ENCODE measurements at places on chromosomes 7 and 10.

DNA sequence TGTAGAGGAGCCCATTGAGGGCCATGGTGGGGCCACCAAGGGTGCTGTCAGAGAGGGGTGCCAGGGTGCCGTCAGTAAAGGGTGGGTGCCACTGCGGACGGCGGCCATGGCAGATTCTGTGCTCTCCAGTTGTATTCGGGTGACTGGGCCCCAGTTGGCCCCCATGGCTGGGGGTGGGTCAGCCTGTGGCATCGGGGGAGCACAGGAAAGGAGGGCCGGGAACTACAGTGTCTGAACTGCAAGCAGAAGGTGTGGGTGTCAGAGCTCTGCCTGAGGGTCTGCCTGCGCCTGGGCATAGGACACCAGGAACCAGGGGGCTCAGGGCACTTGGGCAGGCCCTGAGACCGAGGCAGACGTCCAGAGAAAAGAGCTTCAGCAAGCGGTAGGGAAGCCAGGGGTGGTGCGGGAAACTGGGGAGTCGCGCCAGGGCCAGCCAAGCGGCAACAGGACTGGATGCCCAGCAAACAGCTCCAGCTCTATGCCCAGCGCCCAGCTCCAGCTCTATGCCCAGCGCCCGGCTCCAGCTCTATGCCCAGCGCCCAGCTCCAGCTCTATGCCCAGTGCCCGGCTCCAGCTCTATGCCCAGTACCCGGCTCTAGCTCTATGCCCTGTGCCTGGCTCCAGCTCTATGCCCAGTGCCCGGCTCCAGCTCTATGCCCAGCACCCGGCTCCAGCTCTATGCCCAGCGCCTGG, 502.3 kb upstream of the FOXK1 start:
- no peak overlapping the region for H3K27ac ChIP-seq
- no peaks in the 10 kb centered on the region for H3K4me1 ChIP-seq
- H3K27me3 ChIP-seq, result no peaks in the 10 kb centered on the region
- no peak overlapping the region for H3K4me3 ChIP-seq

DNA sequence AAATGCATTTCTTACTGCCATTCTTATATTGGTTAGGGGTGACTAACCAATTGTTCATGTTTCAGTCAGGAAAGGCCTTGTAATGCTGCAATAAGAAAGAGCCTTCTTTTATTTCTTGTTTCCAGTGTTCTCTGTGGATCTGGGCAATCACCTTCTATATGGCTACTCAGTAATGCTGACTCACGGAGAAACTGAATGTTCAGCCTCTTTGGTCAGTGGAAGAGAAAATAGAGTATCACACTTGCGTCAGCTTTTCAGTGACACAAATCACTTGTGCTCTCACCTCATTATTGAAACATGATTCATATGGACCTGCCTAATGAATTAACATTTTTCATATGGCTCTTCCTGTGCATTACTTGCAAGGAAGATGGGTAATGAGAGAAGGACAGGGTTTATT, 243.9 kb upstream of the POT1 start:
- no peak overlapping the region for H3K27ac ChIP-seq
- H3K4me3 ChIP-seq, result no peak overlapping the region
- DNase-seq, result no peak
- H3K36me3 ChIP-seq, result no peaks in the 10 kb centered on the region

- H3K4me3 ChIP-seq, result no peak overlapping the region
- no peak overlapping the region for H3K27ac ChIP-seq
- peaks cover 59% of the 10 kb centered on the region for H3K27me3 ChIP-seq
Observed at GRCh38 chr10:101065481-101066145, 3.8 kb downstream of the KAZALD1 start.

DNA sequence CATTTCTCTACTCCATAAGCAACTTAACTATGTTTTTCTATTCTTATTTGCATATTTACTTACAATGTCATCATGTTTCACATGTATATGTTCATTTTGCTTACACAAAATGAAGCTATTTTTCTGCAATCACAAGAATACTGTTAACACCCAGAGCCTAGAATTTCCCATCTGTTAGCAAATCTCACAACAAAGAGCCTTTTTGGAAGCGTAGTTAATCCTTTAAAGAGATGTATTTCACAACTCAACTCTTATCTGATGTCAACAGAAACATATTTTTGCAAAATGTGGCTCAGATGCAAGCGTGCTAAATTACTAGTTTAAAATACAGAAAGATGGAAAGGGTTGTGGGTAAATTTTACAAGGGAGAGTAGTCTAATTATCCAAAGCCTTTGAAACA, 110.6 kb upstream of the COL1A2 start:
- DNase-seq, result no peak
- H3K27ac ChIP-seq, result no peak overlapping the region
- no peaks in the 10 kb centered on the region for H3K36me3 ChIP-seq
- H3K4me3 ChIP-seq, result no peak overlapping the region
- no peaks in the 10 kb centered on the region for H3K4me1 ChIP-seq

DNA sequence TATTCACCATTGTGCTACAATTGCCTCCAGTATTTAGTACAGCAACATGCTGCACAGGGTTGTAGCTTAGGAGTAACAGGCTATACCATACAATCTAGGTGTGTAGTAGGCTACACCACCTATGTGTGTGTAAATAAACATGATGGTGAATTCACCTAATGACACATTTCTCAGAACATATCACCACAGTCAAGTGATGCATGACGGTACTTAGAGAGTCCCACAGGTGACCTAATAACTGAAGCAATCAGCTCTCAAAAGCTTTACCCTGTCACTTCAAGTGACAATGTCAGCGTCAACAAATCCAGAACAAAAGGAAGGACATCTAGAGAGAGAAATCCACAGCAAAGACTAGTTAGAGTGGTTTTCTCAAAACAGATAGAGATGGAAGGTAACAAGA, 38.8 kb downstream of the CCNJ start:
- H3K27ac ChIP-seq, result no peak overlapping the region
- no peak overlapping the region for H3K4me3 ChIP-seq
- H3K36me3 ChIP-seq, result peaks cover 18% of the 10 kb centered on the region
- H3K27me3 ChIP-seq, result no peaks in the 10 kb centered on the region
- H3K4me1 ChIP-seq, result peaks cover 3% of the 10 kb centered on the region
